Stimulated activated CD4-positive, alpha-beta T cell treated with anti-CD3 and anti-CD28 coated beads, Interleukin-1b, Interleukin-23, amount 100 ng/mL, for 1 hour (primary cell): ENCODE measurements at places on chromosomes 3 and 15.

- DNase-seq = no peak
These were observed 41.1 kb upstream of the MYZAP start for GRCh38 chr15:57550640-57551039.

- no peak for DNase-seq
These were observed 168.3 kb downstream of the ATP10A start for GRCh38 chr15:25694823-25695312.

DNA sequence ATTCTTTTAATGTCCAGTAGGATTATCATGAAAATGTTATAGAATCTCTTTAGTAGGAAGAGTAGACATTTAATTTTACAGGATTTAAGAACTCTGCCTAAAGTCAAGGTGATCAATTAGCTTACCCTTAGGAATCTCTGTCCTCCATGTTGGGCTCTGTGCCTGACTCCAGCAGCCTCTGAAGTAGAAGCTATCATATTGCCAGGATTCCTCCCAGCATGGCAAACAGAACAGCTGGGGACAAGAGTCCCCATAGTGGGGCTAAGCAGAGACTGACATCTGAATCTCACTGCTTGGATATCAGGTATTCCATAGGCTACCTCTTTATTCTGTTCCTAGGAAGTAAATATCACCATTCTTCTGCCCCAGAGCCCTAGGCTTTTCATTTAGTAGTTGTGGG lies 1.5 kb downstream of the SLC15A2 start:
- no peak for DNase-seq

DNA sequence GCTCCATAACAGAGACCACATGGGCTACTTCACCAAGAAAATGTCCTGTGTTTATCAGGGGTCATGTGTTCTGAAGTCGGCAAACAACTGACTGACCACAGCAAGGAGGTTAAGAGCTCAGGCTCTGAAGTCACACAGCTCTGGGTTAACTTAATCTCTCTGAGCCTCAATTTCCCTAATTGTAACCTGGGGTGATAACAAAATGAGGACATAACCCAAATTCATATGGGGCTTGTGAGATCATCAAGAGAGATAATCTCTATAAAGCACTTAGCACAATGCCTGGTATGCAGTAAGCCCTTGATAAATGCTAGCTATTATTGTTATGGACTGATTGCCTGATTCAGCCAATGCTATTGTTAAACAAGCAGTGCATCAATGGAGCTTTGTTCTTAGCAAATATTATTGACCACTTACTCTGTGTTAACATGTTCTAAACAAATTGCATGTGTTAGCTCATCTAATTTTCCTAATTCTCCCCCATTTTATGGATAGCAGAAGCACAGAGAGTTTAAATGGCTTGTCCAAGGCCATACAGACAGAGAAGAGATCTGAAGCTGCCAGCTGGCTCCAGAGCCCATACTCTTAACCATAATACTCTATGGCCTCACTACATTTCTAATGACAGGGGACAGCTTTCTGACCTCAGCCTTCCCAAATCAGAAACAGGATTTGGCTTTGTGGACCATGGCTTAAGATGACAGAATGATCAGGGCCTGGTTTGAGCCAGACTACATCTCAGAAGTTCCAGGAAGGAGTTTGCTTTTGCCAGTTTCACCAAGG lies 78.3 kb downstream of the SHQ1 start:
- no peak for DNase-seq

- DNase-seq = no peak
These were observed 12.6 kb downstream of the LIMD1 start for GRCh38 chr3:45606991-45607712.

GRCh38 chr3:158470944-158471638 lies 99.9 kb upstream of the MLF1 start:
- DNase-seq = no peak

GRCh38 chr15:55255714-55256113 lies 33.9 kb downstream of the RAB27A start:
- DNase-seq = no peak

GRCh38 chr3:9563851-9564250 lies 10.2 kb upstream of the LHFPL4 start:
- DNase-seq = no peak
